ENCODE measurements at places on chromosomes 11 and 22.

GRCh38 chr22:29689880-29690213 lies 30.0 kb upstream of the CABP7 start:
- peak; percentile 14 for DNase-seq

GRCh38 chr22:43337385-43337784 lies 5.8 kb downstream of the SCUBE1 start:
- DNase-seq: no peak

DNA sequence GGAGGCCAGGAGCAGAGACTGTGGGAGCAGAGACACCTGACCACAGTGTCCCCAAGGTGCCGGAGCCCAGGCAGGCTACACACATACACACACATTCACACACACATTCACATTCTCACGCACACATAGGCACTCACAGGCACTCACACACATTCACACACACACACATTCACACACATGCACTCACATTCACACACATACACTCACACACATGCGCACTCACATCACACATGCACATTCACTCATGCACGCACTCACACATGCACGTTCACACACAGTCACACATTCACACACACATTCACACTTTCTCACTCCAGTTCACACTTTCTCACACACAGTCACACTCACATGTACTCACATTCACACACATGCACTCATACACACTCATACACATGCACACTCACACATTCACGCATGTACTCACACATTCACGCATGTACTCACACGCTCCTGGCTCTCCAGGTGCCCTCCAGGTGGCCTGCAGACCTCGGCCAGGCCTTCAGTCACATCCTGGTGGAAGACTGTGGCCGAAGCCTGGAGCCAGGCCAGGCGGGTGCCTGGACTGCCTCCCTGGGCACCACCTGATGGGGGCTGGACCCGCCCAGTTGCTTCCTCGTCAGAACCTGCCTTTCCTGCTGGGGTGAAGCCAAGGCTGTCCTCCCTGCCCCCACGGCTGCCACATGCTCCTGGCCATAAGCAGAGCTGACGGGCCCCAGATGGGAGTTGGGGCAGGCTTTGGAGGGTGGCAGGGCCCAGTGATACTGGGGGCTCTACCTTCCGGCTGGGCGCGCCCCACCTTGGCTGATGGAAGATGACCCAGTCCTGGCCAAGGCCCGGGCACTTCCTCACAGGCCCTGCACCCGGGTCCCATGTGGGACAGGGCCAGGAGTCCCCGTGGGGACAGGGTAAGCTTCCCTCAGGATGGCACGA lies 89.5 kb downstream of the WNT7B start:
- no peak for DNase-seq

GRCh38 chr11:117826832-117827231 lies 2.3 kb upstream of the FXYD2 start:
- no peak for DNase-seq

DNA sequence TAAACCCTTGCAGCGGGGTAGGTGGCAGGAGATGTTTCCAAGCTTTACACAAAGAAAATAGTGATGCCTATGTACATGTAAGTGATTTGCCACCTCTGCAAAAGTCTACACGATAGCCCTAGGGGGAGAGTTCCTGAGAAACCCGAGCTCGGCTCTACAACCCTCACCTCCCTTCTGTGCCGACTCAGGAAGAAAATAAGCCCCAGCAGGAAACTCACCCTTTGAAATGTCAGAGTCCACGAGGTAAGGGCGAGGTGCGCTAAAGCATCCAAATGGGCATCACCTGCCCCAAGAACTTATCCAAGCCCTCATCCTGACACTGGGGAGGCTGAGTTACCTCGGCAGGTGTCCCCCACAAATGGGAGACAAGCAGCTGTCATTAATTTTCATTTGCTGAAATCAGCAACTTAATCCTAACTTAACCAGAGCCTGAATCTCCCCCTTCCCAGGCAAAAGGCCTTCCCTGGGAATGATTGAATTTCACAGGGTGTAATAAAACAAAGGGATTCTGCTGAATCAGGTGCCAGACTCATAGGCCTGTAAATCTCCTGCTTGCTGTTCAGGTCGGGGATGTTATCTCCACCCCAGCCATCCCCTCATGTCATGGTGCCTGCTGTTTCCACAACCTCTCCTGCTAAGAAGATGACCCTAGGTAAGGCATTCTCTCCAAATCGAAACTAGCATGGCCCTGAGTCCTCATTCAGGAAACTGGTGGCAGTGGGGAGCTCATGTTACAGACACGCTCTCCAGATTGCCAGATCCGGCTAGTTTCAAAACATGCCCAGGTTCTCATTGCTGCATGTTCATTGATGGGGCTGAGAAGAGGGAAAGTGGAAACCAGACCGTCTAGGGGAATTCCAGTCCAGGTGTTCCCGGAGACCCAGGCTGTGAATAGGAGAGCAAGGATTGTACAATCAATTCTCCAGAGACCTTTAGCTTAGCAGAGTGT lies 105.3 kb upstream of the KIRREL3 start:
- DNase-seq: no peak

DNA sequence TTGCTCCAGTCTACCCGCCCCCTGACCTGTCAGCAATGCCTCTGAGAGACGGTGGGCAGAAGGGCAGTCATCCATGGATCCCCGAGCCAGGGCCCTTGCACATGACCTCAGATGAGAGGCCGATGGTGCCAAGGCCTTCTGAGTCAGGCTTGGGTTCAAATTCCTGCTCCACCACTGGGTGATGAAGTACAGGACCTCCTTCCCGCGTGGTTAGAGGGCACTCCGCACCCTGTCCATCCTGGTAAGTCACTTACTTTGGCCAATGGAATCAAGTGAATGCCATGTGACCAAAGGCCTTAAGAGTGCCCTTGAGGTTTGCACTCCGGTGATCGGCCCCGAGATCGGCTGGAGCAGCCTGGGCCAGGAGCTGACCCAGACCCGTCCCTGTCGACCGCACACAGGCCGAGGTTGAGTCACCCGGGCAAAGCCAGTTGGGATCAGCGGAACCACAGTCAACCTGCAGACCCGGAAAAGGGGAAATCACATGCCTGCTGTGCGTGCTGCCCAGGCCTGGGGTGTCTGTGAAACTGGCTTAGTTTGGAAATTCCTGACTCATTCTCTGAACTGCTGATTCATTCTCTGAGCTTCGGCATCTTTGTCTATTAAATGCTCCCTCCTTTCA lies 48.9 kb downstream of the RTL6 start:
- no peak for DNase-seq

DNA sequence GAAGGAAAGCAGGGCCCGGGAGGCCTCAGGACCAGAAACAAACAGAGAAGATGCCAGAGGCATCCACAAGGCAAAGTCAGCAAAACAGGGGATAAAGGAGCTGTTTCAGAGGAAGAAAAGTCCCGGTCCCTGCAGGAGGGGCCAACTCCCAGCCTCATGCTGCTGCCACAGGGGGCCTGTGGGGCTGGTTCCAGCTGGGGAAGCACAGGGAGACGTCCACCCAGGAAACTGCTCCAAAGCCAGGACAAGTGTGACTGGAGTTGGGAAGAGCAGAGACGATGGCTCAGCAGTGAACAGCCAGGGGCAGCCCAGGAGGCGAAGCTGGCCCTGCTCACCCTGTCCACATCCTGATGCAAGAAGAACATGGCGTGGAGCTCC lies 454.4 kb downstream of the BRD1 start:
- DNase-seq: no peak

- DNase-seq: no peak
These were observed 7.7 kb downstream of the YWHAH start for GRCh38 chr22:31952094-31952401.

- peak; percentile 69 for DNase-seq
These were observed 39.0 kb downstream of the CTNND1 start for GRCh38 chr11:57800444-57801182.

GRCh38 chr11:59152312-59152951 lies 9.8 kb downstream of the FAM111A start:
- no peak for DNase-seq

DNA sequence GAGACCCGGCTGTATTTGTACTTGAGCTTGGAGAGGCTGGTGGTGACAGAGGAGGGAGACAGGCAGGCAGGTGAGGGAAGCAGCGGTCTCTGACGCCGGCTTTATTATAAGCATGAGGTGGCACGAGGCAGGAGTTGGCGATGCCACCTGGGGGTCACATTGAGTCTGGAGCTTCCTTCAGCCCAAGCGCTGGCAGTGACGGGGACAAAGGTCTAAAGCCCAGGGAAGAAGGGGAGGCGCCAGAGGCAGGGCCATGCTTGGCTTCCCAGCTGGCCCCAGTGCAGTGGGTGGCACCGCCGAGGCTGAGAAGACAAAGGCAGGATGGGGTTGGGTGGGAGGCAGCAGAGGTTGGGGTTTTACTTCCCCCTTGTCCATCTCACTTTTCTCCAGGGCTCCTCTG lies 4.5 kb downstream of the FXYD2 start:
- no peak for DNase-seq

DNA sequence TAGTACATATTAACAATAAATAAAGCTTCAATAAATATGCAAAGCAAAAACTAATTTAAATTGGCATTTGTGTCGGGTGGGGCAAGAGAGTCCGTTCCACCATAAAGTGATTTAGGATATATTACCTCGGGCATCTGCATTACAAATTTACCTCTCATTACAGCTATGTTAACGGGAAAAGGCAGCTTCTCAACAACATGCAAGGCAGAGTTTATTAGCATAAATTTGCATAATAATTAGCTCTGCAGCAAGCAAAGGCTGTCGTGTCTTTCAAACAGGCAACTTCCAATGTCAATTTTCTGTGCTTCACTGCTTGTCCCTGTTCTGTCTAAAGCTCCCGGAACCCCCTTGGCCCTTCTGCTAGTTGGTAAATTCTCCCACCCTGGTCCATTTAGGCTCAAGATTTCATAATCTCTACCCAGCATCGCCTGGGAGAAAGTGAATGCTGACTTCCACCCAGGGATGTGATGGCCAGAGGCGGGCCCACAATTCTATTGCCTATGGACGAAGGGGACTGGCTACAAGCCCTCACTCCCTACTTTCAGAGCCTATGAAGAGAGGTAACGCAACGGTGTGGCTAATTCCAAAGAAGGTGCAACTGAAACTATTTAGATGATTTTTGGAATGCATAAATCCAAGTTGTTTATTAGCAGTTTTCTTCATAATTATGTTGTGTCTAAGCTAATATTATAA lies 462.1 kb downstream of the OPCML start:
- DNase-seq: no peak

DNA sequence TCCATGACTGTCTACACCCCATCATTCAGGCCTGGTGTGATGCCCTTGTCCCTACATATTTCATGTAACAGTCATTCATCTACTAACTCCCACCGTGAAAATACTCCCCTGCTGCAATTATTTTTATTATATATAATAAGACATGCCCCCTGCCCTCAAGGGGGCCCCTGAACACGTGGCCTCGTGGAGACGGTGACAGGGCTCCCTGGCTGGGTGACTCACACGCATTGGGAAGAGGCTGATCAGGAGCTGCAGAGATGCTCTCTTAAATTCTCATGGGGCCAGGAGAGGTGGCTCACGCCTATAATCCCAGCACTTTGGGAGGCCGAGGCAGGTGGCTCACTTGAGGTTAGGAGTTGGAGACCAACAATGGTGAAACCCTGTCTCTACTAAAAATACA lies 88.6 kb downstream of the ST3GAL4 start:
- DNase-seq: no peak

DNA sequence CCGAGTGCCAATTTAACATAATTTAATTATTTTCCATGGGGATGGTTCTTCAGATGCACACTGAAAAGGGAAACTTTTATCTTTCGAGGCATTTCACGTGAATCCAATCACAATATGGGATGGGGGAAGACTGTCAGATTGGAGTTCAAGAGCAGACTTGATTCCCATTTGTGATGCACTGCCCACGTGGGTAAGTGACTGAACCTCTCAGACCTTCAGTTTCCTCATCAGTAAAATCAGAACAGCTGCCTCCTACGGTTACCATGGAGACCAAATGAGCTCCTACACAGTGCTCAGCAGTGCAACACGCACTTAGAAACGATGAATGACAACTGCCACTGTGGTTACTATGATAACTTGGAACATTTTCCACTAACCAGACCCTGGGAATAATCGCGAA lies 21.7 kb downstream of the KIAA0930 start:
- DNase-seq: peak; percentile 18

DNA sequence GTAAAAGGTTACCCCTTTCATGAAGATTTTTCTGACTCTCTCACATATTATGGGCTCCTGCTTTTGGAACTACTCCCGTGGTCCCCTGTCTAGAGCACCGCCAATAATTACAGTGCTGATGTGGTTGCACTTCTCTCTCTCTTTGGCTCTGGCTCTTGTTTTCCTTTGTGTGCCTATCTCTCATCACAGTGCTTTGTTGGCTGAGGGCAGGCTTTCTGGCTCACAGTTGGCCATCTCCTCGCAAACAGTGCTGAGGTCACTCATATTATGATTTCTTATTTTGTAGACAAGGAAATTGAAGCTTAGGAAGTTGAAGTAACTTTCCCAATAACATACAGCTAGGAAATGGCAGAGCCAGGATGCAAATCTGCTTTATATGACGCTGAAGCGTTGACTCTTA lies 192.5 kb downstream of the DDX10 start:
- DNase-seq: no peak

DNA sequence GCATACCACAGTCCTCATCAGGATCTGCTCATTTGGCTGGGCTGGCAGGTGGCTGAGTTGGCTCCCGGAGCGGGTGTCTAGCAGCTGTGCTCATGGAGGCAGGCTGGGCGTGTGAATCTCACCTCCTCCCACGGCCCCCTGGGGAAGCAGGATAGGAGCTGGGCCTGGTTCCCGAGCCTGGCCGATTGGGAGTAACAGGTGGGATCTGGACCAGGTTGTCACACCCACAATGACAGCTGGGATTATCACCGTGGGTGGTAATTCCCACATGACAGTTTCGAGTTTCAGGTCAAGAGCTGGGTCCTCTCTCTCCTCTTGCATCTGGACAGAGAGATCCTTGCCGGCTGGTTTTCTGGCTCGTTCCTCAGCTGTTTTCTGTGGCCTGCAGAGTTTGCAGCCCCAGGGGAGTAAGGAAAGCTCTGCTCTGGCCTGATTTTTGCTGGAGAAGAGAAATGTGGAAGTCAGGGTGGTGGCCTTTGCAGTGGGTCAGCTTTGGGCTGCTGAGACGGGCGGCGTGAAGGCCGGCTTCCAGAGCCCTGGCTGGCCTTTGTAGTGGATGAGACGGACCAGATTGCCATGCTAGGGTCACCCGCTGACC lies 57.0 kb downstream of the BCR start:
- DNase-seq: no peak

Measured in CD4-positive, alpha-beta T cell treated with Interleukin-1 beta for 1 hour (primary cell).